ENCODE measurements at places on chromosomes 1 and 21. TPM values are rescaled to one million over a fixed set of nuclear protein-coding genes. Genes with fewer than 3 reads are reported as not detected.

CFHR1 gene
- total RNA-seq = not detected

NTMT2 gene
- total RNA-seq = not detected

FCRL2 gene
- 0.44 TPM for total RNA-seq

UMODL1 gene
- total RNA-seq = 0.99 TPM

SPRR1A gene
- total RNA-seq = not detected

RBBP5 gene
- total RNA-seq = 15.3 TPM

C1orf116 gene
- 2.7 TPM for total RNA-seq

TMPRSS3 gene
- total RNA-seq = 2.8 TPM

PRAMEF8 gene
- not detected for total RNA-seq

S100A3 gene
- not detected for total RNA-seq

SYT11 gene
- 27.0 TPM for total RNA-seq

CYP2J2 gene
- total RNA-seq = 0.67 TPM

S100A10 gene
- 349 TPM for total RNA-seq

CLCA1 gene
- not detected for total RNA-seq

GJA9 gene
- total RNA-seq = not detected

TMEM200B gene
- total RNA-seq = not detected

CCDC28B gene
- 4.7 TPM for total RNA-seq

GSTM5 gene
- total RNA-seq = 0.60 TPM

CYP4A11 gene
- total RNA-seq = not detected

HAPLN2 gene
- not detected for total RNA-seq

LRRC38 gene
- not detected for total RNA-seq

MX2 gene
- total RNA-seq = 86.4 TPM

DENND2D gene
- 62.4 TPM for total RNA-seq

DDR2 gene
- 0.22 TPM for total RNA-seq

SMYD2 gene
- total RNA-seq = 27.1 TPM

DIRAS3 gene
- total RNA-seq = not detected

SLC45A3 gene
- 0.80 TPM for total RNA-seq

AKR7A3 gene
- 1.1 TPM for total RNA-seq

COL8A2 gene
- total RNA-seq = not detected

PPP1R12B gene
- 30.4 TPM for total RNA-seq

NUP133 gene
- total RNA-seq = 26.0 TPM

HCRTR1 gene
- not detected for total RNA-seq

MFSD2A gene
- 5.5 TPM for total RNA-seq

ADAMTSL4 gene
- total RNA-seq = 1.6 TPM

BRINP3 gene
- total RNA-seq = not detected

CR1L gene
- total RNA-seq = not detected

FAM78B gene
- total RNA-seq = 0.31 TPM

KLHDC8A gene
- not detected for total RNA-seq

SMIM34 gene
- not detected for total RNA-seq

RIMKLA gene
- total RNA-seq = 0.23 TPM

ANGPTL3 gene
- total RNA-seq = not detected

LCE1B gene
- not detected for total RNA-seq

GJC2 gene
- total RNA-seq = 1.9 TPM

FAM72B gene
- 2.2 TPM for total RNA-seq

DMRTA2 gene
- not detected for total RNA-seq

XCL2 gene
- total RNA-seq = not detected

WNT2B gene
- 0.37 TPM for total RNA-seq

CHD1L gene
- 29.0 TPM for total RNA-seq

RGS13 gene
- 0.26 TPM for total RNA-seq

ADGRB2 gene
- total RNA-seq = 1.4 TPM

OR10Z1 gene
- not detected for total RNA-seq

GLMP gene
- 21.2 TPM for total RNA-seq

C1orf141 gene
- not detected for total RNA-seq

TRIM62 gene
- 29.4 TPM for total RNA-seq

PRKCZ gene
- total RNA-seq = 33.5 TPM

TSACC gene
- not detected for total RNA-seq

TMPRSS15 gene
- total RNA-seq = not detected

OSCP1 gene
- not detected for total RNA-seq

ALX3 gene
- total RNA-seq = not detected
